ENCODE measurements at places on chromosomes 6 and 20.

DNA sequence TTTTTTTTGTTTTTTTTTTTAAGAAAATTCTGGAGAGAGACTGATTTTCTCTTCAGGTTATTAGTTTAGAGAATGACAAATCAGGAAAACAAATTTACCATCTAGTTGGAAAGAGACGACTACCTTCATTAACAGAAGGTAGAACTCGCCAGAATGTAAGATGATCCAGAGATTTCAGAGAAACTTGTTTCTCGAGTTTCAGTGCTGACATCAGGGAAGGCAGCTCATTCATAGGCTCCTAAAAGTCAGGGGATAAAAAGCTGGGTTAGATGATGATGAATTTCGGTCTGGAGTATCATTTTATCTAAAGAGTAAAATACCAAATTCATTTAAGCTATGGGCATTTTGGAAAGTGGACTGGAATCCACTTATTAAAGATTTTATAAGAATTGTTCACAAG lies 27.9 kb downstream of the ZNF334 start:
- DNase-seq: no peak

GRCh38 chr20:31642837-31643236 lies 5.1 kb downstream of the COX4I2 start:
- DNase-seq: no peak

- no peak for DNase-seq
Measured at GRCh38 chr20:54139188-54139587, 34.6 kb downstream of the CYP24A1 start.

DNA sequence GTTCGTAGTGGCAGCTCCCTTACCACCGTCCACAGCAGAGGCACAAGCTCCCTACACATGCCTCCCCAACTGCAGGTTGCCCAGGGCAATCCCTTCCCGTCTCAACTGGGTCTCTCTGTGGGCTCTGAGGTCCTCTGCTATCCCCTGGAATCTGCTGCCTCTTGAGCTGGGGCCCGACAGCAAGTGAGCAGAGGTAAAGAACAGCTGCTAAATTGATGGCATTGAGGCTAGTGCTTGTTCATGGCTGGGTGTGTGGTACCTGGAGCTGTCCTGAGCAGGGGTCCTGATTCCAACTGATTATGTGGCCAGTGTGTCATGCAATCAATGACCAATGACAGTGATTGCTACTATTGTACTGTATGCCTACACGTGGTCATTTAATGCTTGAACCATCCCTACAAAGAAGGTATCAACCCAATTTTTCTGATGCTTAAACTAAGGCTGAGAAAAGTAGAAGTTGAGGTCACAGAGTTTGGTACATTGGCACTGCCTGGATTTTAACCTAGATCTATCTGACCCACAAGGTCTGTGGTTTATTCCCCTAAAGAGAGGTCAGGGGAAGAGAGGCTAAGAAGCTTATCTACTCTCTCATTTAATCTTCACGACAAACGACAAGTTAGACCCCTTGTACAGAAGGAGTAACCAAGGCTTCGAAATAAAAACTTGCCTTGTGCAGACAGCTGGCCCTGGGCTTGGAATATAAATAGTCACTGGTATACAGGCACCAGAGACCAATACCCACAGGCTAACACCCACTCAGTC lies 41.1 kb downstream of the HNF4A start:
- no peak for DNase-seq

GRCh38 chr6:72554761-72555221 lies 67.1 kb upstream of the KCNQ5 start:
- no peak for DNase-seq

All from stimulated activated CD8-positive, alpha-beta memory T cell treated with anti-CD3 and anti-CD28 coated beads, Interleukin-7, amount 100 ng/mL, for 1 hour (primary cell).